ENCODE measurements at places on chromosomes 5 and 9. TPM values are rescaled to one million over a fixed set of nuclear protein-coding genes. Genes with fewer than 3 reads are reported as not detected.

BTNL3 gene
- 0.36 TPM for total RNA-seq

DRD1 gene
- 0.18 TPM for total RNA-seq

DAP gene
- 231 TPM for total RNA-seq

GRCh38 chr5:179964015-179964414, 56.3 kb upstream of the TBC1D9B start:
- H3K27me3 ChIP-seq: peaks cover 5% of the 10 kb centered on the region

- no peak overlapping the region for H3K27ac ChIP-seq
- no peaks in the 10 kb centered on the region for H3K36me3 ChIP-seq
These were observed 6.4 kb downstream of the LCN12 start for GRCh38 chr9:136958473-136958872.

GRCh38 chr5:177966009-177966838, 29.8 kb downstream of the PROP1 start:
- H3K36me3 ChIP-seq: peaks cover under 1% of the 10 kb centered on the region
- no peak for DNase-seq
- H3K27ac ChIP-seq: no peak overlapping the region

- no peak for DNase-seq
- H3K27ac ChIP-seq: no peak overlapping the region
- H3K36me3 ChIP-seq: no peaks in the 10 kb centered on the region
- no peaks in the 10 kb centered on the region for H3K4me1 ChIP-seq
- peaks cover 2% of the 10 kb centered on the region for H3K27me3 ChIP-seq
- H3K4me3 ChIP-seq: no peak overlapping the region
These were observed 56.9 kb upstream of the RASA1 start for GRCh38 chr5:87210743-87211142.

DNA sequence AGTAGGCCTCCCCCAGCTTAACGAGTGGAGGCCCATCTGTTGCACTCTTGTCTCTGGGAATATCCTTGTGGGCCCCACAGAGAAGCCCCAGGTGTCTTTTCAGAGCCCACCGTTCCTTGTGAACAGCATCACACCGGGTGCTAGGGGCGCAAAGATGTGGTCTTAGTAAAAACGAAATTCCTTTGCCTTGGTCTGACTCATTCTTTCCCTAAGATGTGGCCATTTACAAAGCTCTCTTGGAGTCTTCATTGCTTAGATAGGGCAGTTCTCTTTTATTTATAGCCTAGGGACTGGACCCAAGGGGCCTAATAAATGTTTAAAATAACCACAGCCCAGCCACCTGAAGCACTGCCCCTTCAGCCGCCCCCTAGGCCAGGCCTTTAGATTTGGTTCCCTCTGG, 52.8 kb upstream of the RPL26L1 start:
- no peak overlapping the region for H3K27ac ChIP-seq
- DNase-seq: no peak
- peaks cover 6% of the 10 kb centered on the region for H3K4me1 ChIP-seq
- peaks cover 11% of the 10 kb centered on the region for H3K27me3 ChIP-seq
- peaks cover 4% of the 10 kb centered on the region for H3K36me3 ChIP-seq
- no peak overlapping the region for H3K4me3 ChIP-seq

DNA sequence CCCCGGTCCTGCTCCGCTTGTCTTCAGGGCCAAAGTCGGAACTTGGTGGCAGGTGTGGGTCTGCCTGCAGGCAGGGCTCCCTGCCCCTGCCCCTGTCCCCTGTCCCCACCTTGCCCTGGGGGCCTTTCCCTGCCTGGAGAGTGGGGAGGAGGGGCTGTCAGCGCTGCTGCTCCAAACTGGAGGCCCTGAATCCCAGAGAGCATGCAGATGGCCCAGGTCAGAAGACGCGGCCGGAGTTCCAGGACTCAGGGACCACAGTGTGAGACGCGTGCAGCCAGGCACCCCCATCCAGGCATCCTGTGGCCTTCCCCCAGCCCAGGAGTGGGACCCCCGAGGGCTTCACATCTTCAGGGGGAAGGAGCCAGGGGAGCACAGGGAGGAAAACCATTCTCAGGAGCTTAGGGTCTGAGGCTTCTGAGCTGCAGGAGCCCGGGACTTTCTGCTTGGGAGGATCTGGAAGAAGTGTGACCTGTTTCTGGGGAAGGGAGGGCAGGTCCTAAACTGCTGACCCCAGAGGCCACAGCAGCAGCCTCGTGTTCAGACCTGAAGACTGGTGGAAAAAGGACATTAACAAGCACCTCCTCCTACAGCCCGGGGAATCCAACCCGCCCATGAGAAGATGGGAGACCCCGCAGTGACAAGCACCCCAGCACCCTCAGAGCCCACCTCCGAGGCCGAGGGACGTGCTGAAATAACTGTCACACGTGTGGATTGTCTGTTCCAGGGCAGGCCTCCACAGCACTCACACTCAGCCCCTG, 38.0 kb downstream of the RASGEF1C start:
- peaks cover 4% of the 10 kb centered on the region for H3K36me3 ChIP-seq
- H3K27me3 ChIP-seq: peaks cover 2% of the 10 kb centered on the region
- peaks cover 3% of the 10 kb centered on the region for H3K4me1 ChIP-seq
- H3K4me3 ChIP-seq: no peak overlapping the region

- no peaks in the 10 kb centered on the region for H3K27me3 ChIP-seq
- no peak overlapping the region for H3K4me3 ChIP-seq
- H3K36me3 ChIP-seq: peaks cover 14% of the 10 kb centered on the region
- no peak for DNase-seq
These were observed 269.0 kb downstream of the DENND1A start for GRCh38 chr9:123660691-123661466.

GRCh38 chr9:107216329-107216728, 66.8 kb upstream of the RAD23B start:
- H3K4me1 ChIP-seq: peaks cover 2% of the 10 kb centered on the region
- no peaks in the 10 kb centered on the region for H3K27me3 ChIP-seq
- no peak overlapping the region for H3K4me3 ChIP-seq

DNA sequence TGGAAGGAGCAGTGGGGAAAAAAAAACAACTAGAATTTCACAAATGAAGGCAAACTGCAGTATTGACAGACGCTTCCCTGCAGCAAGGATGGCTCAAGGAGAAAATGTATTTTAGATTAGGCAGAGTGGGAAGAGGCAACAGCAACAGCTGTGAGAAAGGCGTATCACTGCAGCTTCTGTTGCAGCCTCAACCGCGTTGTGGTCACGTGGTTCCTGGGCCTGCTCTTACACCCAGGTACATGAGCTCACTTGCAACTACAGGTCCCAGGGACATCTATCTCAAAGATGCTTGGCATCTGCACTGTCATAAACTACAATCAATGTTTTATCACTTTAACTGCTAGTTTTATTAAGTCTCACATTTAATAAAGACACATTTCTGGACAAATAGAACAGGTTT, 36.0 kb upstream of the GOLM1 start:
- H3K4me3 ChIP-seq: no peak overlapping the region
- no peak overlapping the region for H3K27ac ChIP-seq
- DNase-seq: no peak
- H3K27me3 ChIP-seq: peaks cover 1% of the 10 kb centered on the region
- no peaks in the 10 kb centered on the region for H3K4me1 ChIP-seq

DNA sequence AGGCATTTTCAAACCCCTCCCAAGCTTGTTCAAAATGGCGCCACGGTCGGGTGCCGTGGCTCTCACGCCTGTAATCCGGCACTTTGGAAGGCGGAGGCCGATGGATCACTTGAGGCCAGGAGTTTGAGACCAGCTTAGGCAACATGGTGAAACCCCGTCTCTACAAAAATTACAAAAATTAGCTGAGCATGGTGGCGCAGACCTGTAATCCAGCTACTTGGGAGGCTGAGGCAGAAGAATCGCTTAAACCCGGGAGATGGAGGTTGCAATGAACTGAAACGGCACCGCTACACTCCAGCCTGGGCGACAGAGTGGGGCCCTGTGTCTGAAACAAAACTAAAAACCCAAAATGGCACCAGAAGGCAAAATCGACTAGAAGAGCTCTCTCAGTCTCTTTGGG, 142.0 kb downstream of the MTX3 start:
- H3K4me3 ChIP-seq: no peak overlapping the region
- no peaks in the 10 kb centered on the region for H3K27me3 ChIP-seq
- H3K36me3 ChIP-seq: no peaks in the 10 kb centered on the region
- H3K27ac ChIP-seq: no peak overlapping the region

DNA sequence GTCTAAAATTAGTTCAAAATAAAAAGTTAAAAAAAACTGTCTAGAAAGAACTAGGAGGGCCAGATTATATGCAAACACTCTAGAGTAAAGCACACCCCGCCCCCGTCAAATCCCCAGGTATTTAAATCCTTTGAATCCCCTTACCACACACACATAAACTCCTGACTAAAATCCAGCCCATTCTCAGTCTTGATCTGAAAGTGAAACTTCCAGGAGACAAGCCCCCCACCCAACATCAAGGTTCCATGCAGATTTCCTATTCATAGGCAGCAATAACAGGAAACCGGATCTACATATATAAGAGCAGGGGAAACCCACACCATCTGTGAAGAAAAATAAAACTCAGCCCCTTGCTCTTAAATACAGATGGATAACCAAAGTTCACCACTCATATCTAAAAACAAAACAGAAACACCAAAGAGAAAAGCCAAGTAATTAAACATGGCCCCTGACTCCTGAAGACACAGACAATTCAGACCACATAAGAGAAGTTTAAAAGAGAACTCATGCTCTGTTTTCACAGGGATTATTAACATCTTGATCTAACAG, 42.3 kb downstream of the MARCHF3 start:
- no peak overlapping the region for H3K4me3 ChIP-seq
- H3K36me3 ChIP-seq: peaks cover 7% of the 10 kb centered on the region
- H3K27ac ChIP-seq: peak overlapping the region; percentile 15
- peaks cover 2% of the 10 kb centered on the region for H3K27me3 ChIP-seq

DNA sequence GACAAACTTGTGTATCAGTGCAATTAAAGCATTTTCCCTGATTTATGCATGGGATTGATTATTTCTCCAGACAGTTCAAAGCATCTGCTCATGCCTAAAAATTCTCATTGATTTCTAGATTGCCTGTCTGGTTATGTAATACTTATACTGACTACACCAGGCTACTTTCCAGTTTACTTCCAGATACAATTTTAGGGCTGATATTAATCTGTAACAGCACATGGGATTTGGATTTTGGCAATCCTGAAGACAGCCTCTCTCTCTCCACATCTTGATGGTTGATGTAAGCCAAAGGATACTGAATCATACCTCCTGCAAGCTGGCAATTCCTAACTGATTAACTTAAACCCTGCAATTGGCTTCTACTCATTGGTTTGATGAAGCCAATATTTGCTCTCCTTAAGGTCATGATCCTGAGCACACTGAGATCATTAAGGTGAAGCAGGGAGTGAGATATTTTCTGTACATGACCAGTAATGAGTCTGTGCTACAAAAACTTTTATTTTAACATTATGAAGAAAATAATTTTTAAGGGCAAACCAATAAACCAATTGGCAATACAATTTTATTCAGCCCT, 25.7 kb upstream of the FBXL7 start:
- H3K4me1 ChIP-seq: peaks cover 6% of the 10 kb centered on the region
- no peak for DNase-seq
- H3K4me3 ChIP-seq: no peak overlapping the region
- H3K36me3 ChIP-seq: no peaks in the 10 kb centered on the region

GRCh38 chr5:148816357-148816756, 10.1 kb upstream of the ADRB2 start:
- H3K27ac ChIP-seq: peak overlapping the region; percentile 28
- H3K4me3 ChIP-seq: no peak overlapping the region
- no peak for DNase-seq
- H3K4me1 ChIP-seq: peaks cover 20% of the 10 kb centered on the region
- peaks cover 2% of the 10 kb centered on the region for H3K27me3 ChIP-seq

DNA sequence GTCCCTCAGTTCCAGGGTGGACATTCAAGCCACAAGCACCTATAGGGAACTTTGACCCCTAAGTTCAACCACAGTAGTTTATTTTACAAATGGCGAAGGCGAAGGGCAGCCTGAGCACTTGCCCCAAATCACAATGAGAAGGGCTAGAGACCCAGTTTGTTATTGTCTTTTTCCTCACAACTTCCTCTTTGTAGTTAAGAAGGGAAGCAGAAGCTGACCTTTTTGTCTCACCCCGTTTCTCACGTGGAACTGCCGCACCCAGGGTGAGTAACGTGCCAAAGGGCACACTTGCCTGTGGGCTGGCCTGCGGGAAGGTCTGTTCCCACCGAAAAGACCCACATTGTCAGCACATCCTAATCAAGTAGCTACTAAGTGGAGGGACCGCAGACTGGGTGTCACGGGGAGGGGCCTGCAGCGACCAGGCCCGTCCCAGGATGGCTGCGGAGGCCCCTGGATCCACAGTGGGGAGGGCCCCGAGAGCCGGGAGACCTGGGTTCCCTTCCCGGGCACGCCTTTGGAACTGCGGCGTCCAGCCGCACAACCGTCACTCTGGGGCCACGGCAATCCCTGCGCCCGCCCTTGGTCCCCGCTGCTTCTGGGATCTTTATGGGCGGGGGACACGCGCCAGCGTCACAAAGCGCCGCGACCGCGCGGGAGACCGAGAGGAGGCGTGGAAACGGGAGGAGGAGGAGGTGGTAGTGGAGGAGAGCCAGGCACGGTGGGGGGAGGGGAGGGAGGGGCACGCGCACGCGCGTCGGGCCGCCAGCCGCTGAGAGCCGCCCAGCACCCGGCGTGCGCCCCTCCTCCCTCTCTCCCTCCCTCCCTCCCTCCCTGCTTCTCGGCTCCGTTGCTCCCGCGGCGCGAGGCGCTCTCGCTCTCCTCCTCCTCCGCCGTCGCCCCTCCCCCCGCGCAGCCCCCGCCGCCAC, at the start of gene UBE2R2:
Gene UBE2R2, plus strand, starts transcription at position 834 of the 926 bp plus-strand sequence. CDS start 598 bp downstream, outside the sequence.
- peaks cover 12% of the 10 kb centered on the region for H3K27me3 ChIP-seq
- peak; percentile 89 for DNase-seq
- peaks cover 37% of the 10 kb centered on the region for H3K4me1 ChIP-seq
- peak within 1 kb of the TSS; percentile 99 for H3K4me3 ChIP-seq
